ENCODE measurements at places on chromosomes 12 and 14.

GRCh38 chr12:67833602-67834001, 155.6 kb upstream of the IFNG-AS1 start:
- DNase-seq: no peak

DNA sequence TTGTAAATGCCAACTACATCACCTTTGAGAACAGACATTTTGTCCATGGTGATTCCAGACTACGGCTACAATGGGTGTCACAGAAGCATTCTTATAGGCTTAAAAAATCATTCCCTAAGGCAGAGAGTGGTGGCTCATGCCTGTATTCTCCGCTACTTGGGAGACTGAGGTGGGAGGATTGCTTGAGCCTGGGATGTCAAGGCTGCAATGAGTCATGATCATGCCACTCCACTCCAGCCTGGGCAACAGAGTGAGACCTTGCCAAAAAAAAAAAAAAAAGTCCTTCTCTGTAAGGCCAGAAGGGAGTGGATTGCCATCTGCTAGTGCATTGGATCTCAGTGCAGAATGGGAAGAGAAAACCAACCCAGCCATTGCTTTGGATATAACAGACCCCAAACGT, 522.5 kb downstream of the VRK1 start:
- DNase-seq: no peak

DNA sequence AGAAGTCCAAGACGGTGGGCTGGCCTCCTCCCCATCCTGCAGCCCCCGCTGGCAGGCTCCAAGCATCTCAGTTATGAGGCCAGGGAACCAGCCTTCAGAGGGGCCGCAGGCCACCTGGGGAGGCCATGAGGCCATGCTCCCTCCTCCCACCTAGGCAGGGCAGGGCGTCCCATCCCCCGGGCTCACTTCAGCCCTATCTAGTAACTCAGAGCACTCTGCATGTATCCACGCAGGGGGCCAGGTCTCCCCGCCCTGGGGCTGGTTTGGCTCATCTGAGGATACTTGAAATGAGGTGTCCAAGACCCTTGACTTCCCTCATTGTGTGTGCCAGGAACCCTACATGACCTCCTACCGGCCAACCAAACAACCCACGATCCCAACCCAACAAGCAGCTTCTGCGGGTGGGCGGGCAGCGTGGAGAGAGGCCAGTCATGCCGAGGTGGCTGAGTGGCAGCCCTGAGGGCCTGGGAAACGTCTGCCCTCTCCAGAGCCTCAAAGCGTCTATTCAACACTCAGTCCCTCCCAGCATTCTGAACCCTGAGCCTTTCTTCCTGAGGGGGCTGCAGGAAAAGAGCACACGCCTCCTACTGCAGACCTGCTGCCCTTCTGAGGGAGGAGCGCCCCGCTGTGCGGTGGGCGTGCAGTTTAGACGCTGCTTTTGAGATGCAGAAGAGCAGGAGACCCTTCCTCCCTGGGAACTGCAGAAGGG, 16.8 kb downstream of the ISCA2 start:
- no peak for DNase-seq

GRCh38 chr12:68673788-68674187, 13.0 kb upstream of the NUP107 start:
- no peak for DNase-seq

DNA sequence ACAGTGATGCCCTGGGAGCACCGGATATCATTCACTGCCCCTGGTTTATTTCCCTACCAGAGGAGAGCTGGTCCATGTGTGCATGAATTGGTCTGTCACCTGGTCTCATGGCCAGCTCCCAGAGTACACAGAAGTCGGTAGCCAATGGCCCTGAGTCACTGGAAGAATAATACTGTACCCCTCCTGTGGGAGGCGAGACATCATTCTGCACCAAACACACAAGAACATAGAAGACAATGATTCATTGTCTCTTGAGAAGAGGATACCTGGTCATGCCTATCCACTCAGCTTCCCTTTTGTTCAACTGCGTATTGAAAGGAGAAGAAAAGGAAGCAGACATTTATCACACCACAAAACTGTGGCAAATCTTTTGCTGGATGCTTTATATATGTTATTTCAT, 216.2 kb downstream of the DPF3 start:
- no peak for DNase-seq

- no peak for DNase-seq
Measured at GRCh38 chr12:55636853-55637252, at the start of gene OR10P1. Gene OR10P1, plus strand, starts transcription at chr12:55636892. Its CDS starts 0 bp downstream, at chr12:55636892.

DNA sequence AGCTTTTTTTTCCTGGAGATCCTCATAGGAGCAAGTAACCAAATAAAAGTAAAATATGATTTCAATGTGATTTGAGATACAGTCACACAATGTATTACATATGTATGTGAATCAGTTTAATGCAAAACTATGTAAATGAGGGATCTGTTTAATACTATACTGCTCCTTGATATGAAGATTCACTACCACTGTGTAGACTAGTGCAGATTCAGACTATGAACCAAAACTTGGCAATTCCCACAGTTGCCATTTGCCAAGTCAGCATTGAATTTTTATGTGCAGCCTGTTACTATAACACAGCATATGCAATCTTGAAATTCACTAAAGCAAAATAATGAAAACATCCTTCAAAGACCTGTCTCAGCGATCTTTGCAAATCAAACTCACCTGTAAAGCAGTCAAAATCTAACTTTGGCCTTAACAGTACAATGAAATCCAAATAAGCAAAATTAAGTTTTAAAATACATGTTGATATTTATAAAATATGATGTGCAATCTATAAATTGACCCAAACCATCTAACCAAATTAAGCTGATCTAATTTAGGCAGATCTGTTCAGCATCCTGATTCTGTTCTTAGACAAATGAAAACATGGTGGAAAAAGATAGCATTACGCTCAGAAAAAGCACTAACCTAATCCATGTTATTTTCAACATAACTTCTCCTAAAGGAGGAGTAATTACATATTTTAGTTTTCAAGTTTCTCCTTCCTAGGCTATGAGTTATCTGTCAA, 25.5 kb upstream of the LMNTD1 start:
- DNase-seq: no peak

- no peak for DNase-seq
Measured at GRCh38 chr14:93759719-93760307, 28.5 kb downstream of the PRIMA1 start.

DNA sequence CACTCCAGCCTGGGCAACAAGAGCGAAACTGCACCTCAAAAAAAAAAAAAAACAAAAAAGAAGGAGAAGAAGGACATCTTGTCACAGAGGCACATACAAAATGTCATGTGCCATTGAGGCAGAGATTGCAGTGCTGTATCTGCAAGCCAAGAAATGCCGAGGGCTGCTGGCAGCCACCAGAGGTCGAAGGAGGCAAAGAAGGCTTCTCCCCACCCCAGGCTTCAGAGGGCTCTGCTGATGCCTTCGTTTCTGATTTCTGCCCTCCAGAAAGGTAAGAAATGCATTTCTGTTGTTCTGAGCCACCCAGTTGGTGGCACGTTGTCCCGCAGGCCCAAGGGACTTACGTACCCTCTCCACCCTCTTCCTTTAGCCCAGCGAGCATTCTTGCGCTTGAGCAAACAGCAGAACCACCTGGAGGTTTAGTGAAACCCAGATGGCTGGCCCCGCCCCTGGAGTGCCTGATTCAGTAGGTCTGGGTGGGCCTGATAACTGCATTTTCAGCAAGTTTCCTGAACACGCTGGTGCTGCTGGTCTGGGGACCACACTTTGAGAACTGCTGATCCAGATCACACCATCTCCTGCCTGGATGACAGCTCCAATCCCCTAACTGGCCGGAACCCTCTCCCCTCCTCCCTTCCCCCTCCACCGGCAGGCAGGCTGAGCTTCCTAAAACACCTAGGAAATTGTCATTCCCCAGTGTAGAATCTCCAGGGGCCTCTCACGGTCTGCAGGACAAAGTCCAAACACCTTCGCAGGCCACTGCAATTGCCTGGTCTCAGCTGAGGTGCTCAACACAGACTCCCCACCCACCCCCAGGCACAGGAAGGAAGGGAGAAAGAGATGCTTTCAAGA, 21.1 kb upstream of the SCARB1 start:
- DNase-seq: no peak

GRCh38 chr12:12590961-12591360, 20.7 kb upstream of the CREBL2 start:
- no peak for DNase-seq
